ENCODE measurements at places on chromosomes 6 and 20.

DNA sequence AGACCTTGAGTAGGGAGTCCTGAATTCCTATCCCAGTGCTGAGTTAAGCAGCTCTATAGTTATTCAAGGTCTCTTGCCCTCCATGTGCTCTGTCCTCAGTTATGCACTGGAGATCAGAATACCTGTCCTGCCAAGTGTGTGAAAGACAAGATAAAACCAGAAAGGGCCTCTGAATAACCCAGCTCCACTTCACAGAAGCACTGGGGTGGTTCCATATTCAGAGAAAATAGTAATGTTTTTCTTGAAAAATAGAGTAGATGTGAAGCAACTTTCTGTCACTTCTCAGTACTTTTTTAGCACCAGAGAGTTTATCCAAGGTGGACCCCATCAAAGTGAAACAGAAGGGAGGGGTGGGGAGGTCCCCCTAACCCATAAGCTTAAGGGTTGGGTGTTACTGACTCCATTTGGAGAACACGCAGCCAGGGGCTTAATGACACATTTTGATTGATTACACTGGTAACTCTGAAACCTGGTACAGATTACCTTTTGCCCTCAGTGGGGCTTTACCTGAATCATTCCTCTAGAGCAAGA is 509.8 kb upstream of the JARID2 start:
- DNase-seq = no peak

DNA sequence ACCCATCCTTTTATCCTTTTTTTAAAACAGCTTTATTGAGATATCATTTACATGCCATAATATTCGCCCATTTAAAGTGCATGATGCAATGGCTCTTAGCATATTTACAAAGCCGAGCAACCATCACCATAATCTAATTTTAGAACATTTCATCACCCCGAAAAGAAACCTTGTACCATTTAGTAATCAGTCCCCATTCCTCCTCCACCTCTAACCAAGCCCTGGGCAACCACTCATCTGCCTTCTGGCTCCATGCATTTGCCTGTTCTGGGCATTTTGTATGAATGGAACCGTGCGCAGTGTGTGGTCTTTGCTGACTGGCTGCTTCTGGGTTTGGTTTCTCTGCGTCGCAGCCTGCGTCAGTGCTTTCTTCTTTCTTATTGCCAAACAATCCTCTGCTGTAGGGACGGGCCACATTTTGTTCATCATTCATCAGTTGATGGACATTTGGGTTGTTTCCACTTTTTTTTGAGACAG is 10.2 kb upstream of the EEF1A2 start:
- DNase-seq = peak; percentile 54

DNA sequence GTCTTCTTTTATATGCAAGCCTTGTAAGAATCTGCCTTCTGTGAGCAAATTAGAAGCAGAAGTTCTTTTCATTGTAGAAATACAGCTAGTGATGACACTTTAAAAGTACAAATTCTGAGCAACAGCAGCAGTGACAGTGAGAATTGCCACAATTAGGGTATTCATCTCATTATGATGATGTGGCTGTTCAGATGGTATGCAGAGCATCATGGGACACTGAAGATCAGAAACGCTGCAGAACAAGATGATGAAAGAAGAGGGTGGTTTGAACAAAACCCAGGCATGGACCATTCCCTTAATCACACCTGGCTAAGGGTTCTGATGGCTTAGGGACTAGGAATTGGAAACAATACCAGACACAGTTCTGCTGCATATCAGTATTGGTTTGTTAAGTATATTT is 312.7 kb upstream of the TBX18 start:
- no peak for DNase-seq

DNA sequence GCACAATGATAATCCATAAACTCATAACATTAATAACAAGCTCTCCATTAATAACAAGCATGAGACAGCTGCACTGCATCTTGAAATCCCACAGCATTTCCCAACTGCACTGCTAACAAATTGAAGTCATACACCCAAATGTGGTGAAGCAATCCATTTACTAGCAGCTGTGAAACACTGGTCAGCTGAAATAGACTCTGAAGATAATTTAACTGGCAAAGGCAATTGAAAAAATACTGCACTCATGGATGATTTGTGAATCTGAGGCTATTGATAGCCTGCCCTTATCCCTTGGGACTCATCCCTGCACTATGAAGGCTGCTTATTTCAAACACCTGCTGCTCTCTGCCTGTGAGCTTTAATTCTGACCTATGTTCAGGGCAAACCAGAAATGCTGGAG is 49.1 kb upstream of the PLCB1 start:
- DNase-seq = peak; percentile 39

DNA sequence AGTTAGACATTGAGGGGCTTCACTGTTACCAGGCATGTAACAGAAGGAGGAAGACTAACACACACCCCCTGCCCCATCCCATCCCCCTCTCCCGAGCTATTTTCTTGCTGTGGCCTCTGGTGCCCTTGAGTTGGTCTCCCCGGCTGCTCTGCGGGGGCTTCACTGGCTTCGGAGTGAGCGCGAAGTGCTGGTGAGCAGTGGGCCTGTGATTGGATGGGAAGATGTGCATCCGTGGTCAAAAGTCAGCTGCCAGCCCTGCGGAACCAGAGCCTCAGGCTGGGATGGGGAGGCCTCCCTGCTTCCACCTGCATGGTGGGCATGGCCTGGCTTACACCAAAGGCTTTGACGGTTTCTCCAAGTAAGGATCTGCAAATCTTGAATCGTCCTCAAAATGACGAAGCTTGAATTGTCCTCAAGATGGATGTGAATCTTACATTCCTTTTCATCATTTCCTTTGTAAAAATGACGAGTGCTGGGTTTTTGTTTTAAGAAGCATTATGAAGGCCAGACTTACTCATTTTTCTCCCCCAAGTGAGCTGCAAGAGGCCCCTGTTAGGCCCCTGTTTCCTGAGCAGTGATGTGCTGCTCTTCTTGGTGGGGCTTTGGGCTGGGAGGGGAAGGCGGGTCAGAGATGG is 23.7 kb downstream of the SPATA2 start:
- DNase-seq = no peak

GRCh38 chr20:22684072-22684762 is 99.8 kb upstream of the FOXA2 start:
- DNase-seq = peak; percentile 73

DNA sequence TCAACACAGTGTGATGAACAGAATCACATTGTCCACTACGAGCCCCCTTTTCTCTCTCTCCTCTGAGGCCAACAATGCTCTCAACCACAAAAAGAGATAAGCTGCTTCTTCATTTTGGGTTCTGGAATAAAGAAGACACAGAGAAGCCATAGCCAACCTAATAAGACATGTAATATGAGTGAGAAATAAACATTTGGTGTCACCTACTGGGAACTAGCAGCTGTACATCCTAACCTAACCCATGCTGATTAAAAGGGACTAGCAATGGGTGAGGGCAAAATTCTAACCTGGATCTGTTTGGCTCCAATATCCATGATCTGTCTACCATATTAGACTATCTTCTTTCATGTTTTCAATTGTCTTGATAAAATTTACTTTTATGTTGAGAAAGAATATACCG is 369.1 kb upstream of the MARCKS start:
- DNase-seq = peak; percentile 13

GRCh38 chr6:105495515-105495914 is 92.6 kb upstream of the PREP start:
- no peak for DNase-seq

GRCh38 chr6:1039746-1040145 is 272.2 kb upstream of the FOXQ1 start:
- no peak for DNase-seq

GRCh38 chr6:45328523-45328922 is 393 bp downstream of the RUNX2 start:
- no peak for DNase-seq

DNA sequence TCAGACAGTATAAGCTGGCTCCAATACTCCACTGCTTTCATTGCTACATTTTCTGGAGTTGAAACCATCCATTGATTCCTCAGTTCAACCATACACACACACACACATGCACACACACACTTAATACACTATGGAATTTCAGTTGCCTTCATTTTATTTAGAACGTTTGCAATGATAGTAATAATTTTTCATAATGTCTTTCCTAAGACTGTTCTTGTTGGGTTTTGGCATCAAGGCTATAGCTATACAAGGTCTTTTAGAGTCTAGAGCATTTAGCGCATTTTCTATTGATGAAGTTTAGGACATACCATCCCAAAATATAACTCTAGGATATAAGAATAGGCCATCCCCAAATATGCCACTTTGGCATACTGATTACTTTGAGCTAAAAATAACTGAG is 15.5 kb upstream of the TPD52L1 start:
- DNase-seq = no peak

DNA sequence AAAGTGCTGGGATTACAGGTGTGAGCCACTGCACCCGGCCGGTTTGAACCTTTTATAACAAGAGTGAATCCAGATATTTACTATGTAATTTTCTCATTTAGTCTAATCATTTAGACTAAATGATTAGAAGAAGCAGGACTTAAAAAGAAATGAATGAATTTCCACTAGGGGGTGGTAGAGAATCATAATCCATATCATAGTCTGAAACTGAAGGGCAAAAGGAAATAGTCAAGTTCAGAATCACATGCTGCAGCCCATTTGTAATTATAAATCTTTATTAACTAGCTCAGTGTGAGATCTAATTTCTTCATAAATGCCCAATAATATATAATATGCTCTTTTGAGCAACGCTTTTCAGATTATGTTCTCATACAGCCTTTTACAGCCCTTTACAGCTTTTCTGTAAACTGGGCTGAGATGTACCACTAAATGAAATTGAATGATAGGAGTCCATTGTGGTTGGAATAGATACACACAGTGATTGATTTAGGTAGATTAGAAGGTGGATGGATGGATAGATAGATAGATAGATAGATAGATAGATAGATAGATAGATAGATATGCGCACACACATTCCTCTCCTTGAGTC is 31.8 kb downstream of the PSMB9 start:
- peak; percentile 82 for DNase-seq

- no peak for DNase-seq
These were observed 19.2 kb downstream of the PHACTR1 start for GRCh38 chr6:12735786-12736185.

- no peak for DNase-seq
These were observed 97.2 kb downstream of the SSR1 start for GRCh38 chr6:7215798-7216231.

DNA sequence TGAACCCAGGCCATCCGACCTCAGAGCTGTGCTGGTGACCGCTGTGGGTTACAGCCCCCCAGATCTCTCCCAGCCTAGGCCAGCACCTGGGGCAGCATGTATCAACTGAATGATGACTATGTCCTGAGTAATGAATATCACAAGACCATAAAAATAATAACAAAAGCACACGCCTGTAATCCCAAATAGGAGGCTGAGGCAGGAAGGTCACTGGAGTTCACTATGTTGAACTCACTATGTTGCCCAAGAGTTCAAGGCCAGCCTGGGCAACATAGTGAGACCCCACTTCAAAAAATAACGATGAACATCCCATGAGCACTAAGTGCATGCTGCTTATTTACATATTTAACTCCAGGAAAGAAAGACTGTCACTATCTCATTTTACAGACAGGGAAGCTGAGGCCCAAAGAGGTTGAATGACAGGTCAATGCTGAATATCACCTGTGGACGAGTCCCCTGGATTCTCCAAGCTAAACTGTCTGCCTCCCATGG is 92.3 kb downstream of the NFATC2 start:
- no peak for DNase-seq

- DNase-seq = peak; percentile 22
These were observed 183.1 kb downstream of the MOXD1 start for GRCh38 chr6:132218059-132218696.

- no peak for DNase-seq
These were observed 71.0 kb upstream of the SLC22A16 start for GRCh38 chr6:110547266-110547964.

- DNase-seq = no peak
These were observed 18.9 kb downstream of the SLC17A9 start for GRCh38 chr20:62971211-62971949.

GRCh38 chr6:38856492-38856891 is 141.4 kb downstream of the DNAH8 start:
- DNase-seq = no peak

GRCh38 chr20:824490-824889 is 9.0 kb upstream of the FAM110A start:
- no peak for DNase-seq

- DNase-seq = no peak
These were observed 83.5 kb downstream of the FOXO3 start for GRCh38 chr6:108644252-108644651.

DNA sequence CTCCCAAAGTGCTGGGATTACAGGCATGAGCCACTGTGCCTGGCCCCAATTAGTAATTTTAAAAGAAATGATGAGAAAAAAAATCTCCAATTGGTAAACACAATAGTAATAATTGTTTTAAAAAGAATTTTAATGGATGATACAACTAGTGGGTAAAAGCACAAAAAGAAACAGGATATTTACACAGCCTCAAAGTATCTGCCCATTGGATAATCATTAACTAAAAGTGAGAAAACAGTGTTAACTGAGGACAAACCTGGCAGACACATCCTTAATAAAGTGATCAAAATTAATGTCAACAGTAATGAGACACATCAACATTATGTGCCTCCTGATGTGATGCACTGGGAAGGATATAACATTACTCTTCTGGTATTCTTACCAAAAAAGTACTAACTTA is 24.5 kb downstream of the DTNBP1 start:
- no peak for DNase-seq

GRCh38 chr6:23403460-23403859 is 722.6 kb upstream of the NRSN1 start:
- DNase-seq = no peak

Measured in NB4 (cell line).